ENCODE measurements at places on chromosomes 3 and 15. TPM values are rescaled to one million over a fixed set of nuclear protein-coding genes. Genes with fewer than 3 reads are reported as not detected.

Gene C3orf62
- polyA plus RNA-seq: 1.5 TPM

Gene CHRFAM7A
- not detected for polyA plus RNA-seq

Gene PEX5L
- polyA plus RNA-seq: not detected

Gene BBX
- 56.4 TPM for polyA plus RNA-seq

Gene TOPBP1
- 12.2 TPM for polyA plus RNA-seq

Gene RHCG
- polyA plus RNA-seq: not detected

GRCh38 chr3:112508860-112509259 lies 9.6 kb upstream of the BTLA start:
- DNase-seq: no peak

- DNase-seq: peak; percentile 33
These were observed 86.0 kb downstream of the SEMA5B start for GRCh38 chr3:122941228-122942206.

DNA sequence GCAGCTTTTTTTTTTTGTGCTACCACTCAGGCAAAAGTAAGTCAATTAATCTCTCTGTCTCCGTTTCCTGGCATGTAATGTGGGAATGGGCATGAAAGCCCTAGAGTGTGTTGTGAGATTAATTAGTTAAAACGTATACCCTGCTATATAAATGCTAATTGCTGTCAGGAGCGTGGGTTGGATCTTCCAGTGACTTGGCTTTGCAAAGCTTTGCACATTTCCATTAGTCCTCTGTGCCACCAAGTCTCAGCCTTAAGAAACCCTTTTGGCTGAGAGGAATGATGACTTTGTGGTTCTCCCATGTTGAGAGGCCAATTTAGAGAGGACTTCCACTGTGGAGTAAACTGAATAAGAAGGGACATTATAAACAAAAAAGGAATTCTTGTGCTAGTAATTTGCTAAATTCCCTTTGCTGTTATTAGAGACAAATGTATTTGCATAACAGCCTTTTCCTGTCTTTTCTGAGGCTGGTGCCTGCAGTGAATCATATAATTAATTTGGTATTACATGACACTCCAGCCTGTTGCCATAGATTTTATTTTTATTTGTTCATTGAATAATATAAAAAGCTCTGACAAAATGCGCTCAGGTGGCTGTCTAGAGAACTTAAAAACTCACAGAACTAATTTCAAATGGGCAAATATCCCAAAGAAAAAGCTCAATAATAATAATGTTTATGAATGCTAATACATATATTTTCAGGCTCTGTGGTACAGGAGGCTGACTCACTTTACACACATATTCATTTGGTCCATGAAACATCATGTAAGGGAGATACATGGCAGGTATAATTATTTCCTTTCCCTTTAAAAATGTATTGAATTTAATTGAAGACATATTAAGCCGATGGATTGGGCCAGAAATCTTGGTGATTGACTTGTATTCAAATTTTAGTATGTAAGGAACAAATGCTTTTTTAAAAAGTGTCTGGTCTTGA lies 82.7 kb downstream of the IL1RAP start:
- no peak for DNase-seq

- DNase-seq: no peak
These were observed 11.0 kb upstream of the ZNF662 start for GRCh38 chr3:42894698-42895579.

DNA sequence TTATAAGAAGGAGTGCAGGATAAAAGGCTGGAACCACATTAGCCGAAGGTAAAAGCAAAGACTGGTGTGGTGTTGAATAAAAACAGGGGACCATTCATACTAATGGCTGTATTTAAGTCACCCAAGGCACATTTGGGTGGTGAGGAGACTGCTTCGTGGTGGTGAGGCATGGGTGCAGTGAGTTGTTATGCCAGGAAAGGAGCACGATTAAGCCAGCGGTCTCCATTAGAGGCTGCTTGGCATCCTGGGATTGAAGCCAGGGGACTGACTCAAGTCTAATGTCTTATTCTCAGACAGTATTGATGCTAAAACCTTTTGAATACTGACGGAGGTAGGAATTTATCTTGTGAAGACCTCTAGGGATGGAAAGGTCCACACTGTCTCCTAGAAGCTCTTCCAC lies 21.9 kb downstream of the FEM1B start:
- no peak for DNase-seq

GRCh38 chr3:195907934-195908693 lies at the start of gene TNK2:
Gene TNK2 (minus strand): TSS chr3:195908551. CDS start chr3:195888588, 19,963 bp downstream.
- peak; percentile 73 for DNase-seq

- DNase-seq: no peak
These were observed 1.0 kb upstream of the MYL3 start for GRCh38 chr3:46864061-46864881.

- DNase-seq: no peak
These were observed 2.4 kb downstream of the IGF2BP2 start for GRCh38 chr3:185822221-185823000.

GRCh38 chr3:27467545-27467944 lies 16.6 kb downstream of the SLC4A7 start:
- DNase-seq: peak; percentile 42

DNA sequence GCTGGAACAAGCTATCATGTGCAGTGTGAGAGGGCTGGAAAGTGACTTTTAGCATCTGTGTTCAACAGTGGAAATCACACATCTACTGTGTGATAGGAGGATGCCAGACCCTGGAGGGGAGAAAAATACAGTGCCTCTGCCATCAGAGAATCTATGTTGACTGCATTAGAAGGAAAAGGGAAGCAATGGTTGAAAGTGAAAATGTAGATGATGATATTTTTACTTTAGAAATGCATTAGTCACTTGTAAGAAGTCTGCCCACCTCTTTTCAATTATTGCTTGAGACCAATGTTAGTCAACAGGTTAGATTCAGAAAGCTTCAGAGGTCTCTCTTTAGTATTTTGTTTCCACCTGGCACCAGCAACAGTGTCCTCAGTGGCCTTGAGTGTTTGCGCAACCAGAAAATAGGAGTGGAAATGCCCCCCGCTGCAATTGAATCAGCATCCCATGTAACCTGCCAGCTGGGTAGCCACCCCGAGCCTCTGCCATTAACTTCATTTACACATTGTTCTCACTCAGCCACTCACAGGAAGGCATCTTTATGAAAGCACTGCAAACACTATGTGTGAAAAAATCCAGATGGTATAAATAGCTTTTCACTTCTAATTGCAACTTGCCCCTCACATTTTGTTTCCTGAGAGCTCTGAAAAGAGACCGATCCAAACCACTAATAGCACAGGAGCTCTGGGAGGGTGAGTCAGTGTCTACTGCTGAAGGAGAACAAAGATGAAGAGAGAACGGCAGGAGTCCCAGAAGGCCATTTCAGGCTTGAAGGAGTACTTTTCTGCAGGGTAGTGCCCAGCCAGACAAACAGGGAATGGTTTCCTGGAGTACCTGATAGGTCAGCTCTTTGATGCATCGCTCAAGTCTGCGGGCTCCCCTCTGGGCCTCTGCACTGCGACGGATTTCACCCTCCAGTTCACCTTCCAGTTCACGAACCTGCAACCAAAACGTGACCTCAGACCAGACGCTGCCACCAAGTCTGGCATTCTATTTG lies 92.1 kb downstream of the HHLA2 start:
- no peak for DNase-seq

DNA sequence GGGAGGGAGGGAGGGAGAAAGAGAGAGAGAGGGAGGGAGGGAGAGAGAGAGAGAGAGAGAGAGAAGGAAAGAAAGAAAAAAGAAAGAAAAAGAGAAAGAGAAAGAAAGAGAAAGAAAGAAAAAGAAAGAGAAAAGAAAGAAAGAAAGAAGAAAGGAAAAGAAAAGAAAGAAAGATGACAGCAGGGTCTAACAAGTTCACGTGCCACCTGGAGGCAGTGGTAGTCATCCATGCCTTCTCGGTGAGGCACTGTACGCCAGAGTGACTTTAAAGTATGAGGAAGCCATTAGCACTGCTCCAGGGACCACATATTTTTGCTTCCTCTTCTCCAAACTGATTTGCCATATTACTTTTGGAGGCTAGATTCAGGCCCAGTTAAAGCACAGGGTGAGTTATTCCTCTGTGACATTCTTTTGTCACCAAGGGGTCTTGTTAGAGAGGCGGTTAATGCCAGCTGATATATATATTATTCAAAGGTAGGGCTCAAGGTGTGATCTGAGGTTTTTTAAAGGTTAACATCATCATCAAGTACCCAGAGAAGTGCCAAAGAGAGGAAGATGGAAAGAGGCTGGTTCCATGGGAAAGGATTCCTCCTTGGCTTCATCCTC lies at the start of gene HTR3D:
HTR3D (plus strand) TSS at position 556 of the 606 bp plus-strand sequence; CDS start at position 556, 0 bp downstream.
- no peak for DNase-seq

GRCh38 chr3:173396191-173397041 lies 1.1 kb upstream of the NLGN1 start:
- peak; percentile 9 for DNase-seq

- no peak for DNase-seq
These were observed 22.1 kb downstream of the NCK1 start for GRCh38 chr3:136883967-136884720.

DNA sequence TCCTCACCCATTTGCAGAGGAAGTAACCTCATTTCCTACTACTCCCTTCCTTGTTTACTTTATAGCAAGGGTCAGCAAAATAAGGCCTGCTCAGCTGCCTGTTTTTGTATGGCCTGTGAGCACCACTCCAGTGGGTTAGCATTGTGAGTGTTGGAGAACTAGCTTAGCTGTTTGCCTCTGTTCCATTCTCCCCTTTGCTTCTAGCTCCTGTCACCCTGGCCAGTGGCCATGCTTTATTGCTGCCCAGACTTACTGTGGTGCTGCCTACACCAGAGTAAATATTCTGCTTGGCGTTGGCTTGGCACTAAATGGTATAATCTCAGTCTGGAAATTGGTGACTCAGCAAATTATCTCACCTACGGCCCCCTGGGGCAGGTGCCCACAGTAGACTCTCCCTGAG lies 8.8 kb downstream of the PDCD6IP start:
- no peak for DNase-seq
